IMR-90 (cell line): ENCODE measurements at places on chromosomes 13 and 19. TPM values are rescaled to one million over a fixed set of nuclear protein-coding genes. Genes with fewer than 3 reads are reported as not detected.

Gene C2CD4C
- polyA plus RNA-seq, result 0.07 and 0.09 TPM in 2 replicates

GRCh38 chr19:1523412-1524286 lies at the start of gene PLK5:
Gene PLK5 (plus strand): TSS chr19:1524077. CDS start chr19:1526997, 2,920 bp downstream.
- DNase-seq, result no peak

Gene MBD3L2B
- not detected in 2 replicates for polyA plus RNA-seq

Gene ATP13A1
- 43.8 and 44.3 TPM in 2 replicates for polyA plus RNA-seq

DNA sequence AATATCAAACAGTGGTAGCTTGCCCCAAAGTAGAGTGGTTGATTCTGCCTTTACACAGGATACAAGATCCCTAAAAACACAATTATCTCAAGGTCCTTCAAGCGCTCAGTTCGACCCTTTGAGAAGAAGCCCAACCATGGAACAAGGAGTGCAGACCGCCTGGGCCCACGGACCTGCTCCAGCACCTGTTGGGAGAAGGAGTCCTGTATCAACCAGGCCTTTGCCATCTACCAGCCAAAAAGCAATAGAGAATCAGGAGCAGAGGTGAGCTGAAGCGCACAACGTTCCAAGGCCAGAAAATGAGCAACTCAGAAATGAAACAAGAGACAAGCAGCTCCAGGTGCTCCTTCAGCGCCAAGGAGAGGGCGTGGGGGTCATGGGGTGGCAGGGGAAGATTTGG lies 6.3 kb upstream of the LILRB3 start:
- no peak for DNase-seq

- no peak for DNase-seq
These were observed 62.9 kb downstream of the RASA3 start for GRCh38 chr13:114069376-114070097.

Gene PSG7
- 0.24 and 0.26 TPM in 2 replicates for polyA plus RNA-seq

DNA sequence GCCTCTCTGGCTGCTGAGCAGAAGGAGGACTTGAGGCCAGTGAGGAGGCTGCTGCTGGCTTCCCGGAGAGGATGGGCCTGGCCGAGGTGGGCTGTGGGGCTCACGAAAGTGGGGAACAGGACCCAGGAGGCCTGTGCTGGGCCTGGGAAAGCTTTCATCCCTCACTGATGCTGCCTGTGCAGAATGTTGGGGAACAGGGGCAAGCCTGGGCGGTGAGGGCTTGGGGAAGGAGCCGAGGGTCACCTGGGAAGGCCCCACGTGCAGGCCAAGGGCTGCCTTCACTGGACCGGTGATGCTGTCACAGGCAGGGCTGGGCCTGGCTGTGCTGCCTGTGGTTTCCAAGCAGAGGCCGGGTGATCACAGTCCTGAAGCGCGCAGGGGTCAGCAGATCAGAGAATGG lies 9.4 kb downstream of the AP1M1 start:
- no peak for DNase-seq

- DNase-seq, result peak; percentile 71
These were observed 27.2 kb downstream of the RCBTB2 start for GRCh38 chr13:48505597-48506091.

DNA sequence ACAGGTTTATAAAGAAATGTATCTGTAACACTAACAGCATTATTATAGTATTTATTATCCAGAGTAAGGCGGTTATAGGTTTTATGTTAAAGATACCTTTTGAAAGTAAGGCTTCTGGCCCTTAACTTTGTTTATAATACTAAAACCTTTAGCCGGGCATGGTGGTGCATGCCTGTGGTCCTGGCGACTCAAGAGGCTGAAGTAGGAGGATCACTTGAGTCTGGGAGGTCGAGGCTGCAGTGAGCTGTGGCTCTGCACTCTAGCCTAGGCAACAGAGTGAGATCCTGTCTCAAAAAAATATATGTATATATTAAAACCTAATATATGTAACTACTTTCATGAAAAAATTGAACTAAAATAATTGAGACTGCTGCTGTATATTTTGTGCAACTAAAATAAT lies 98.7 kb upstream of the KLF5 start:
- DNase-seq, result no peak

GRCh38 chr19:37920591-37921450 lies 13.8 kb downstream of the SIPA1L3 start:
- DNase-seq, result no peak

Gene TRIM28
- 465 and 964 TPM in 2 replicates for polyA plus RNA-seq

Gene PDX1
- not detected in 2 replicates for polyA plus RNA-seq

DNA sequence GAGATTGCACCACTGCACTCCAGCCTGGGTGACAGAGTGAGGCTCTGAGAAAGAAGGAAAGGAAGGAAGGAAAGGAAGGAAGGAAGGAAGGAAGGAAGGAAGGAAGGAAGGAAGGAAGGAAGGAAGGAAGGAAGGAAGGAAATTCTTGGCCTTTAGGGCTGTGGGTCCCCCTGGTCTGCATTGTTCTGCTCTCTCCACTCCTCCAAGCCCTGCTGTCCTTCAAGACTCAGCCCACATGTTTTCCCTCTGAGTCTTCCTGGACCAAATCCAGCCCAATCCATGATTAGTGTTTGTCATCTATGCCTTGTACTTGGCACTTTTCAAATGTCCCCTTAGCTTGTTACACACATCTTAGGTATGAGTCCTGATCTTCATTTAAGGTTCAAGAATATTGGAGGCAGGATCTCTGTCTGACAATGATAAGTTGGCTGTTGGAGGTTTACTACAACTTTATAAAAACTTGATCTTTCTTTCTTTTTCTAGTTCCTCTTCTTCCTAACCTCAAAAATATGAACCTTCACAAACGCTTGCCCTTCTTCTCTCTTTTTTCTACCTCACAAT lies 48.8 kb upstream of the INTS6 start:
- DNase-seq, result peak; percentile 70

- no peak for DNase-seq
These were observed 43.1 kb downstream of the ZNF611 start for GRCh38 chr19:52691737-52692136.

DNA sequence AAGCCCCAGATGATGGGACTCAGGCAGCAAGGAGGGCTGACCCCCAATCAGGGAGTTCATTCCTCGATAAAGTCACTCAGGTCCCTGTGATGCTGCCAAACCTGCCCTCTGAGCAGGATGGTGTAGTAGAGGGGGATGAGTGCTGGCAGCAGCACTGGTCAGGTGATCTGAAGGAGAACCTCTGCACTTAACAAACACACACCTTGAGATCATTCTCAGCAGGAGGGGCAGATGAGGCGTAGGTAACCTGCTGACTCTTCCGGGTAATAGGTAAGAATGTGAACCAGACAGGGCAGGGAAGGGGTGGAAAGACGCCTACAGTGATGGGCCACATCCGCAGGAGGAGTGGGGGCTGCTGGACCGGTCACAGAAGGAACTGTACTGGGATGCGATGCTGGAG lies 3.2 kb downstream of the ZNF446 start:
- no peak for DNase-seq
